ENCODE measurements at places on chromosomes 7 and 10.

DNA sequence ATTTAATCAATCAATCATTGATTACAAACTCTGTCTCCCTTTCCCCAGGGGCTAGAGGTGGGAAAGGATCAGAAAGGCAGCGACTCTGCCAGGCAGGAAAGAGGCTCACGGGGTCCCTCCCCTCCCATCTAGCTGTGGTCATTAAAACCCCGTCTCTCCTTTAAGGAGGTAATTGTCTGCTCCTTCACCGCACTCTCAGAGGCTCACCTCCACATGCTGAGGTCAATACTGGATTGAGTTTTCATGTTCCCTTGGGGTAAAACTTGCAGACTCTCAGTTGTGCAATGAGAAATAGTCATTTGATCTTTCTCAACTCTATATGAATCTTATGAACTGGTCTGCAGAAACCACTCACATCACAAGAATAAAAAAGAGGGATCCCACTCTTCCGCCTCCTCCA is 368.8 kb downstream of the ADRA2A start:
- no peak for DNase-seq

- DNase-seq, result no peak
These were observed 194.4 kb downstream of the ADARB2 start for GRCh38 chr10:1542941-1543340.

DNA sequence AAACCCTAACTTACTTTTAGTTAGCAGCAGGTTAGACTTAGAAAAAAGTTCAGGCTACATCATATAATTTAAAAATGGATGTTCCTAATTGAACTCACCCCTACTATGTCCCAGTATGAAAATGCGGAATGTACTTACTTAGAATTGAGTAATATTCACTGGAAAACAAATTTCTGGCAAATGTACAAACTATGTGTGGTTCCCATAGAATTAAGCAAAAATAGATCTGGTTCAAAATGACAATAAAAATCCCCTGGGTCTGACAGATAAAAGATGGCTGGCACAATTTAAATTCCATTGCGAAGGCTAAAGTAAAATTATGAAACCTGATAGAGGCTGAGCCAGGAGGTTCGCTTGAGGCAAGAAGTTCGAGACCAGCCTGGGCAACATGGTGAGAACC is 42.4 kb upstream of the PRKAR2B start:
- DNase-seq, result no peak

GRCh38 chr10:69394020-69394419 is 22.7 kb downstream of the TACR2 start:
- DNase-seq, result no peak

- DNase-seq, result no peak
These were observed 4.0 kb upstream of the SLC29A4 start for GRCh38 chr7:5278766-5279165.
